Hematopoietic multipotent progenitor cell treated with erythropoietin and hydrocortisone succinate and interleukin-3 and kit ligand, for 6 days (in vitro differentiated cells): ENCODE measurements at places on chromosomes 5 and 9.

GRCh38 chr9:34562135-34562745 lies 27.3 kb downstream of the CNTFR start:
- DNase-seq: peak; percentile 39

GRCh38 chr9:93900436-93900819 lies 54.7 kb downstream of the BARX1 start:
- no peak for DNase-seq

DNA sequence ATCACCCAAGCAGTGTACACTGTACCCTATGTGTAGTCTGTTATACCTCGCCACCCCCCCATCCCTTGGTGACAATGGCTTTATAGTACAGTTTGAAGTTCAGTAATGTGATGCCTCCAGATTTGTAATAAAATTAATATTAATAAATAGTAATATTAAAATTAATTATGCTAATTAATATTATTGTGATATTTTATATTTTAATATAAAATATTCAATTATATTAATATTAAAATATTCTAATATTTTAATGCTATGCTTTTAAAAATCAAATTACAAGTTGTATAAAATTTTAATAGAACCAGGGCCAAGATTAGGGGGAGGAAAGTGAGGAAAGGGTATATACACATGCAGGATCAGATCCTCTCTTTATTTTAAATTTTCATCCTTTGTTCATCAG lies 147.7 kb upstream of the MAP3K1 start:
- no peak for DNase-seq

- no peak for DNase-seq
Observed at GRCh38 chr5:664343-664993, 28.7 kb downstream of the TPPP start.

DNA sequence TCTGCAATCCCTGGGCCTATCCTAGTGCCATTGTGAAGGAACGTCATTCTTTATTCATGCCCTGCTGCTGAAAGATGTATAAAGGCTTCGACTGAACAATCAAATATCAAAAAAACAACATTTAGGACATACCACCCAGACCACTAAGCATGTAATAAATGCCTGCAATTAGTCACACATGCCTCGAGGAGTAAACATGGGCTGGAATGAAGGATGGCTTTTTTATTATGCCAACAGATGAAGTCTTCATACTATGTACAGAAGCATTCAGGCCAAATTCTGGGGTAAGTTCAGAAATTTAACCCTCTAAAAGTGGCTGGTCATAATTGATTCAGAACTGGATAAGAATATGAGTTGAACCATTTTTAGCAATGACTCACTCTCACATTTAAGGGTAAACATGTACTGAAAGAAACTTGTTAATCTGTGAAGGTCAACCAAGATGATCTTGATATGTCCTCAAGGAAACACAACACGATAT lies 38.1 kb downstream of the FAM240B start:
- DNase-seq: no peak

- DNase-seq: no peak
Observed at GRCh38 chr9:114223564-114224246, 68.4 kb downstream of the COL27A1 start.

DNA sequence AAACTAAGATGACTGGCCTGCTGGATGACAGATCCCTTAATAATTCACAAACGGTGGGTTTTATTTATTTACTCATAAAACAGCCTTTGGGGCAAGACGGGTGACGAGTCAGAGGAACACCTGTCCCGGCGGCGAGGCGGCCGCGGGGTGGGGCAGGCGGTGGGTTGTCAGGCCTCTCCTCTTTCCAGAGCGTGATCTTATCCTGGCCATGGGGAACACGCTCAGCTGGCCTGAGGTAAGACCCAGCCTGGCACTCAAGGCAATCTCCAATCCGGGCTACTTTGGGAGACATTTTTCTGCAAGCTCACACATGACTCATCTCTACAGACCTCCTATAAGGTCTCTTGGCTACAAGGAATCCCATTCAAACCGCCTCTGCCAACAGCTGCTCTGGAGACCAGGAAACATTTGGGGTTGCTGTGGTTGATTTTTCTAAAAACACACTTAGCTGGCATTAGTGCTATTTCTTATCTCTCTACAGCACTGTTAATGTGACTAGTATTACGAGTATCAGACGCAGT lies 6.3 kb downstream of the RAPGEF1 start:
- peak; percentile 90 for DNase-seq

DNA sequence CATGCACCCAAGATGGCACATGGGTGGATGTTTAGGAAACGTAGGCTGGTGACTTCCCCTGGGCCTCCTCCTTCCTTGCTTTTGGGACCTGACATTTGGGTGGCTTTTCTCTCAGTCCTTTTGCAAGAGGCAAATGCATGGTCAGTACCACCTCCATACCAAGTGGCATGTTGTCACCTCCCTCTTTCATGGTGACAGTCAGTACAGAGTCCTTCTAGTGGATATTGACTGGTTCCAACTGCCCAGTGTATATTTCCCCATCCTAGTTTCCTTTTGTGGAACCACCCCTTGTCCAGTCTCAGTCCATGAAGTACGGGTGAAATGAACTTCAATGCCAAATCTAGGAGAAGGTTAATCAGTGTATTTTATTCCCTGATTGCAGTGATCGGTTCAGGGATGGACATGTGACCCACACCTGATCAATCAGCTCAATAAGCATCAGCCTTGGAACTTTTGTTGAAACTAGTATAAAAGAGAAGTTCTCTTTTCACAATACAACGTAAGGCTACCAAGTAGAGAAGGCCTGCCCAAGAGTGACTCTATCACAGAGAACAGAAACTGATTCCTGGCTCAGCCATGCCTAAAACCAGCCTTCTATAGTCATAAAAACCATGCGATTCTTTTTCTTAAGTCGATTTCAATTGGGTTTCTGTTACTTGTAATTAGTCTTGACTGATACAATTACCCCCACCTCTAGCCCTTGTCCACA lies 143.4 kb upstream of the KLF9 start:
- DNase-seq: no peak

- DNase-seq: no peak
Observed at GRCh38 chr5:139701056-139701741, 53.0 kb downstream of the CXXC5 start.

DNA sequence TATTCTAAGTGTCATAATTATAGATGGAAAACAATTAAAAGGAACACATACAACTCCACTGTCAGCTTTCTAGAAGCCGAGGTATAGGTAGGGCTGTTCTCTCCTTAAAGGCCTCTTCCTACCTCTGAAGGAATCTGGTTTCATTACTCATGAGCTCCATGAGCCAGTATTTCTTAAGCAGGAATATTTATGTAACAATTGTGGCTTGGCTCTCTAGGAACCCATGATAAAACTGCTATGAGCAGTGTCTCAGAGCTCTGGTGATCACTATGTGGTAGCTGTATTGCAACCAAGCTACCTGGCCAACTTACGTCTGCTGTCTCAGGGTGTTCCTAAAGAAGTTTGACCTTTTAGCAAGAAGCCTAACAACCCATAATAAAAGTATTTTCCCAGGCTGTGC lies 157.7 kb downstream of the CEP120 start:
- DNase-seq: no peak

GRCh38 chr9:103999375-104000062 lies 94.6 kb upstream of the SMC2 start:
- no peak for DNase-seq

DNA sequence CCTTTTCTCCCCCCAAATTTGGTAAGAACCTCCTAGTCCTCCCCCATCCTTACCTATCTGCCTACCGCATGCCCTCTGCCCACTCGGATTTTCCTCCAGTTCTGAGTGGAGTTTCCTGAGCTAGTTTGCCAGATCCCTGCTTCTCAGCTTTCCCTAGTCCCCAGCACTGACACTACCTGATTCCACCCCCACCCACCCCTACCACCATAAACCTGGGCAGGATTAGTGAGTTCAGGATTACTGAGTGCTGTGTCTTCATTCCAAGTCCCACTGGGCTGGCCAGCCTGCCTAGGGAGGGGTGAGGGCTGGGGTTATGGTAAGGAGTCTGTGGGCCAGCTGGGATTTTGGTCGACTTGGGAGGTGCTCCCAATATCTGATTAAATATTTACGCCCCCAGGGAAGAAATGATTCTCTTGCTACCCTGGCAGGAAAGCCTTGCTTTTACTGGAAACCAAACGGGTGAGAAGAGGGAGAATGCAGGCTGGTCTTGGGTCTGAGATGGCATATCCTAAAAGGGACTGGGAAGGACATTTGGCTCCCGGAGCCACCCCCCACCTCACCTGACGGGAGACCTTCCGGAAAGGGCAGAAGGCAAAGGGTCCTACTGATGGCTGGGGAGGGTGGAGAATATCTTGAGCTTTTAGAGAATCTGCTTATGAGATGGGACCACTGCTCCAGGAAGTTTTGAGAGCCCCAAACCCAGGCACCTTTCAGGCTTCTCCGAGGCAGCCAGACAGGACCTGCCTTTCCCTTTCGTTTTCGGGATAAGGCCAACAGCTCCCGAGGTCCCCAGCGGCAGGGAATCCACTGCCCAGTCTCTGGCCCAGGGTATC lies 3.7 kb downstream of the PITX1 start:
- DNase-seq: no peak

- DNase-seq: no peak
Observed at GRCh38 chr9:5839572-5839902, 6.6 kb upstream of the ERMP1 start.

GRCh38 chr5:125026867-125027731 lies 280.7 kb upstream of the ZNF608 start:
- DNase-seq: no peak

DNA sequence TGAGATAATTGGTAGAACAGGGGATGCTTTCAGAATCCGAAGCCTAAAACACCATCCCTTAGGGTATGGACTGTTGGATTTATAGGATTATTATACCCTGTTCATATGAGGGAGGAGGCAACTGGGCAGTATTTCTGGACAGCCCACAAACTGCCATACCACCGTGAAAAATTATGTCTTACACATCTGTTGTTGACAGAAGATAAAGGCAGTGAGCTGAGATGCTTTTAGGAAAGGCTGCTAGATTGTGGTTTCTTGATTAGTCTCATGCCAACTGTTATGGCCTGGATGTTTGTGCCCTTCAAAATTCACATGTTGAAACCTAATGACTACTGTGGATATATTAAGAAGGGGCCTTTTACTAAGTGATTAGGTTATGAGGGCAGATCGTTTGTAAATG lies 83.7 kb upstream of the DHFR start:
- DNase-seq: peak; percentile 76

DNA sequence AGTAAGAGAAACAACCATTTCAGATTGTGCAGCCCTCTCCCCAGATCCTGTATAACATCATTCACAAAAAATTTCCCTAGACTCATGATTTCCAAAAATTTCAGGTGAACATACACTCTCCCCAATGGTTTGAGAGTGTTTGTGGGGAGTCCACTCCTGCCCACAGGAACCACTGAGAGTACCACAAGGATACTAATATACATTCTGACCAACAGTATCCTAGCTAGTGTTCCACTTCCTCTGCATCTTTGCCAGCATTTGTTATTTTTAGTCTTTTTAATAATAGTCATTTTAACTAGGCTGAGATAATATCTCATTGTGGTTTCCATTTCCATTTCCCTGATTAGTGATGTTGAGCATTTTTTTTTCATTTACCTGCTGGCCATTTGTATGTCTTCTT lies 155.4 kb downstream of the DTWD2 start:
- DNase-seq: no peak

- DNase-seq: no peak
Observed at GRCh38 chr9:88809355-88810161, 181.7 kb upstream of the S1PR3 start.

DNA sequence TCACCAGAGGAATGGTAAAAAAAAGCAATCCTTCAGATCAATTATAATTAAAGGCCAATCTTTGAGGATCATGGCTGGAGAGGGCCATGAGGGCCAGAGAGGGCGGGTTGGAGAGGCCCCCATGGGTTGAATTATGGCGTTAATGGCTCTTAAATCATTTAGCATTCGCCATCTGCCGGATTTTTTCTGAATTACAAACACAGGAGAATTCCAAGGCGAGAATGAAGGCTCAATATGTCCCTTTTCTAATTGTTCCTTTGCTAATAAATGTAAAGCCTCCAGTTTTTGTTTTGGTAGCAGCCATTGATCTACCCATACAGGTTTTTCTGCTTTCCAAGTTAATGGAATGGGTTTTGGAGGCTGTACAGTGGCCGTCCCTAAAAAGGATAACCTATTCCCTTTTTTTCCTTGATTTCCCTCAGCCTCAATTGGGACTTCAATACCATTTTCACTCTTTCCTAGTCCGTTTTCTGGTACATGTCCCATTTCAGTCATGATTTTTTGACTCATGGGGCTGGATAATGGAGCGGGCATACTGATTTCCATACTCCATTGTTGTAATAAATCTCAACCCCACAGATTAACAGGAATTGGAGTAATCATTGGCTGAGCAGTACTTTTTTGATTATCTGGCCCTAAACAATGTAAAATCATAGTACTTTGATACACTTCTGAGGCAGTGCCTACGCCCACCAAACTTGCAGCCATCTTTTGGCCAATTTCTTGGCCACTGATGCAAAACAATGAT lies 6.7 kb upstream of the TMEM141 start:
- peak; percentile 84 for DNase-seq

DNA sequence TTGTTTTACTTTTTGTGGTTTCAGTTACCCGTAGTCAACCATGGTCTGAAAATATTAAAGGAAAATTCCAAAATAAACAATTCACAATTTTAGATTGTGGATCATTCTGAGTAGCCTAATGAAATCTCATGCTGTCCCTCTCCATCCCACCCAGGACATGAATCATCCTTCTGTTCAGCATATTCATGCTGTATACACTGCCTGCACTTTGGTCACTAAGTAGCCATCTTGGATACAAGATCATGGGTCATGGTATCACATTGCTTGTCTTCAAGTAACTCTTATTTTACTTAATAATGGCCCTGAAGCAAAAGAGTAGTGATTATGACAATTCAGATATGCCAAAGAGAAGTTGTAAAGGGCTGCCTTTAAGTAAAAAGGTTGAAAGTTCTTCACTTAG lies 536.5 kb upstream of the ACO1 start:
- no peak for DNase-seq

GRCh38 chr5:11482011-11482410 lies 422.2 kb downstream of the CTNND2 start:
- no peak for DNase-seq

DNA sequence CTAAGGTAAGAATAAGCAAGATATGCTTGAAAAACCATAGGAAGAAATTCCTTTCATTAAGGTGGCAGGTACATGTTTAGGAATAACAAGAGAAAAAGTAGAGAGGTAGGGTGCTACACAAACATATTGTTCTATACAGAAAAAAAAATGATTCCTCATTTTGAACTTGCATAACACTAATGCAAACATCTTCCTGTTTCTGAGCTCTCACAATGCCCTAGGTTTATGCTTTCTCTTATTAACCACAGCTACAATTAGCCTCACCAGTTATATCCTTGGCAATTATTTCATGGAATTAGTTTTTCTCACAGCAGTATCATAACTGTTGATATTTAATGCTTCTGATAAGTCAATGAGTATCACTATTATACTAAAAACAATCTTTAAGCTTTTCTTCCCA lies 20.7 kb downstream of the CEMIP2 start:
- DNase-seq: peak; percentile 43

- no peak for DNase-seq
Observed at GRCh38 chr9:74120061-74120460, 377.1 kb upstream of the RORB start.

DNA sequence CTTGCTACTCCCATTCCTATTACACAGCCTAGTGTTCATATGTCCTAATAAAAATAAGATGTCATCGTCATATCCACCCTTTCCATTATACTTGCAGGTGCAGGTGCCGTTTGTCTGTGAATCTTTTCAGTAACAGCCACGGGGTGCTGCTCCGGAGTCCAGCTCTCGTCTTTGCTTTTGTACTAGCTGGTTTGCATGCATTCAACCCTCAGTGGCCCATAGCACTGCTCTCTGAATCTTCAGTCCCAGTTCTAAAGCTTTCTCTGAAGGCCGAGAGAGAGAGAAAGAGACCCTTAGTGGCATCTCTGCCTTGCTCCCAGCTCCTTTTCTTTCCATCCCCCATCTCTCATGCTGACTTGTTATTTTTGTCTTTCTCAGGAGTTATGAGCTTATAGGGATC lies 468.5 kb downstream of the TMEM232 start:
- no peak for DNase-seq
